ENCODE measurements at places on chromosomes 4 and X.

- DNase-seq = no peak
These were observed 45.3 kb upstream of the PJA1 start for GRCh38 chrX:69210581-69210980.

DNA sequence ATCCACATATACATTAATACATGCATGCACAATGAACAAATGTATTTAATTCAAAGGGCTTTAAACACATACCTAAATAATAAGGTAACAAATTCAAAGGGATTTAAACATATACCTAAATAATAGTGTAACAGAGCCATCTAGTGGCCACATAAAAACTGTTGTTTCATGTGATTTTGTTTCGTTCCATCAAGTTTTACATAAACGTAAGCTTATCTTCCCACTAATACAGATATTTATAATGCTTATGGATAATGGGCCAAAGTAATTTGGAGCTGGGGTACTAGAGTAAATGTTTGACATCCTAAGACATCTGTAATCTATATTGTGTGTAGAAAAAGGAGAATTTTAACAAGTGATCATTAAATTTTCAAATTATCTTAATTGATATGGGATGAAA is 82.3 kb downstream of the PRSS12 start:
- DNase-seq = no peak

- DNase-seq = no peak
These were observed 102.2 kb upstream of the EGFL6 start for GRCh38 chrX:13467243-13467642.

GRCh38 chr4:102551958-102552565 is 50.9 kb downstream of the NFKB1 start:
- no peak for DNase-seq

- DNase-seq = no peak
These were observed 208.5 kb upstream of the FAT1 start for GRCh38 chr4:186932196-186932595.

- DNase-seq = no peak
These were observed 2.7 kb upstream of the MTTP start for GRCh38 chr4:99571883-99572282.

- DNase-seq = no peak
These were observed 15.9 kb upstream of the STOX2 start for GRCh38 chr4:183889190-183889589.

DNA sequence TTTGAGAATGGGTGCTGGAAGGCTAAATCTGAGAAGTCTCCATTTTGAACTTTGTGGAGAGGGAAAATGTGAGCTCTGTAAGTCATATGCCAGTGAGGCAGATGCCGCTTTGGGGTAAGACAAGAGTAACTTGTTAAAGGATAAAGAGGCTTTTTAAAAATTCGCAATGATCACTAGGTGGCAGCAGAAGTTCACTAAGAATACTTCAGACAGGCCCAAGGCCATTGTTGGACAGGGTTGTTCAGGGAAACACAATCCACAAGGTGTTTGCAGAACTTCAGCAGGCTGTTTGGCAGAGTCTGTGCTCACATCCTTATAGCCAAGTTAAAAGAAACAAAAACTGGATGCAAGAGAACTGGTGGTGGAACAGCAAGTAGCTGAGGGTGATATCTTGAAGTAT is 13.7 kb upstream of the PIGA start:
- DNase-seq = no peak

DNA sequence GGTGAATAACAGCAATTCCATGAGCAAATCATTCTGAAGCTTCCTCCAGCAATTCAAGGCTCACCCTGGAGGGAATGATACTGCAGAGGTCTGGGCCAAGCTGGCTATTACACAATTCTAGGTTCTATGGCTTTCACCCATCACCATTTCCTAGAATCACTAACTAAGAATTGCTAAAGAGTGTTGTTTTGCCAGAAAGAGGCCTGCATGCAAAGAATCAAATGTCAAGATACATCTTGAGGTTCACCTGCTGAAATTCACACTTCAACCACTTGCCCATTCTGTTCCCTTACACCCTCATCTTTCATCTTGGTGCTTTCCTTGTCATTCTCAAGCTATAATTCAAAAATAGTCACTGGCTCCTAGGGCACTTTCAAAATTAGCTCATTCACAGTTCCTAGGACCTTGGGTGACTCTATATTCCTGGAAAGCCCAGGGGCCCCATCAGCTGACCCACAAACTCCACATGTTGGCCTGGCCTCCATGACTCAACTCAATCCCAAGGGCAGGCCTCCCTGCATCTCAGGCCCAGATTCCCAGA is 7.0 kb downstream of the APBB2 start:
- no peak for DNase-seq

All from stimulated activated CD4-positive, alpha-beta T cell treated with anti-CD3 and anti-CD28 coated beads, Interleukin-12 subunit alpha, Interleukin-12 subunit beta, amount 100 ng/mL, for 4 hours (primary cell).